ENCODE measurements at places on chromosomes 7 and 10. TPM values are rescaled to one million over a fixed set of nuclear protein-coding genes. Genes with fewer than 3 reads are reported as not detected.

DNA sequence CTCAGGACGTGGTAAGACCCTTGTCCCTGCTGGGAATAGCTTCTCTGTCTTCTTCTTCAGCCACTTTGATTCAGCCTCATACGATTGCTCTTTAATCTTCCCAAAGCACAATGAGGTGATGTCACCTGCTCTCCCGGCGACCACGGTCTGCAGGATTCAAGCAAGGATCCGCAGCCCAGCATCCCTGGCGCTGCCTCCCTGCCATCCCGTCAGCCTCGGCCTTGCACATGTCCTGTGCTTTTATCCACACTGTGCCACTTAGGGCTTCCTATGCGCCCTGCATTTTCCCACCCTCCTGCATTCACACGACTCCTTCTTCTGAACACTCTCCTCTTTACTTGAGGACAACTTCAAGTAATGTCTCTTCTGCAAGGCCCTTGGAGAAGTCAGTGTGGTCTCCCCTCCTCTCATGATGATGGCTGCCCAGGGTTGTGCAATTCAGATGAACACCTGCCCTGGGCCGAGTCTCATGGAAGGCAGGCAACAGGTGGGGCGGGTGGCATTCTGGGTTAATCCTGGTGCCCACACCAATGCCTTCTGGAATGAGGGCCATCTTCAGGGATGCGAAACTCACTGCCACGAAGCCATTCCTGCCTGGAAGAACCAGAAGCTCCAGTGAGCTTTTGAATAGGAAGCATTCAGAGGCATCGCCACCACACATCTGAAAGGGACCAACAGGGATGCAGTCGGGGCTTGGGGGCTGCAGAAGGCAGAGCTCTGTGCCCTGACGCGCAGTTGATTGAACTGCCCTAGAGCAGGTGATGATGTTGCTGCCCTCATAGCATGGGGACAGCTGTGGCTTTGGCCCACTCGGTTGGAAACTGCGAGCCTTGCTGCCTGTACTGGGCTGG lies 287.5 kb downstream of the GLRX3 start:
- no peaks in the 10 kb centered on the region for H3K27me3 ChIP-seq
- H3K27ac ChIP-seq, result no peak overlapping the region
- no peak overlapping the region for H3K4me3 ChIP-seq
- no peaks in the 10 kb centered on the region for H3K36me3 ChIP-seq
- H3K4me1 ChIP-seq, result no peaks in the 10 kb centered on the region

GRCh38 chr7:21967598-21968003 lies 21.9 kb upstream of the CDCA7L start:
- no peak for DNase-seq
- H3K27ac ChIP-seq, result no peak overlapping the region
- H3K36me3 ChIP-seq, result no peaks in the 10 kb centered on the region
- no peak overlapping the region for H3K4me3 ChIP-seq

- no peak overlapping the region for H3K4me3 ChIP-seq
- H3K36me3 ChIP-seq, result no peaks in the 10 kb centered on the region
- H3K27me3 ChIP-seq, result no peaks in the 10 kb centered on the region
- no peak overlapping the region for H3K27ac ChIP-seq
These were observed 11.3 kb upstream of the SMURF1 start for GRCh38 chr7:99155211-99155610.

GRCh38 chr10:121754666-121755065 lies 156.4 kb upstream of the FGFR2 start:
- no peak overlapping the region for H3K4me3 ChIP-seq
- H3K27ac ChIP-seq, result no peak overlapping the region
- no peaks in the 10 kb centered on the region for H3K27me3 ChIP-seq
- H3K4me1 ChIP-seq, result peaks cover 3% of the 10 kb centered on the region
- no peak for DNase-seq

DNA sequence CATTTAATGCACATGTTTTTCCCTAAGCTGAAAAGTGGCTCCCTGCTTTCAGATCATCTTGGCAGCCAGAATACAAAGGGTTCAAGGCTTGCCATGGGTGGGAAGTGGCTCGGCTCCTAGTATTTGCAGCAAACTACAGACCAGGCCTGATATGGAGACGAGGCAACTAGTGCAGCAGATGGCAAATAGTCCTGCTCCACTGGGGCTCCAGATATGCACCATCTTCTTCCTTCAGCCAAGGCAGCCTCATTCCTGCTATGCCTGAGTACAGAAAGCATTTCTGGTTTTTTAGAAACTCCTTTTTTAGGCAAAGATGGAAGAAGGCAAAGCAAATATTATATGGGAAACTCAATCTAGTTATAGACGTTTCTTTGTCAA lies 23.9 kb downstream of the LRRC4 start:
- no peaks in the 10 kb centered on the region for H3K27me3 ChIP-seq
- no peak for DNase-seq

DNA sequence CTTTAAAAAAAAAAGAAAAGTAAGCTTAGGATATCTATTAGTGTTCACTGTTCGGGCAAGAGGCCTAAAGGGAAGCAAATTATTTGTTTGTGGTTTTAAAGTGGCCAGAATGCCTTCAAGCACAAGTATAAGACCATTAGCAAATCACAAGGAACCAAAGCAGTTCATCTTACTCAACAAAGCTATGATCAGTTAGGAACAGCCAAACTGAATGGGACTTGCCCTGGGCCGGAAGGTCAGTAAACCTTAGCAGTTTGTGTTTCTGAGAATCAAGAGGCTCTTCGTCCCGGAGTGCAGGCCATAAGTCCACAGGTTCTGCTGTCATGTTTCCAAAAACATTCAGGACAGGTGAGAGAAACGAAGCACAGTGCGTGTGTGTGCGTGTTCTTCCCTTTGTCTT lies 4.5 kb downstream of the FBXW4 start:
- H3K4me3 ChIP-seq, result no peak overlapping the region
- no peaks in the 10 kb centered on the region for H3K36me3 ChIP-seq
- peaks cover 62% of the 10 kb centered on the region for H3K4me1 ChIP-seq

- peaks cover 5% of the 10 kb centered on the region for H3K27me3 ChIP-seq
- peaks cover 15% of the 10 kb centered on the region for H3K4me1 ChIP-seq
- DNase-seq, result no peak
- no peak overlapping the region for H3K4me3 ChIP-seq
- no peak overlapping the region for H3K27ac ChIP-seq
These were observed 132.3 kb downstream of the SPAG6 start for GRCh38 chr10:22477334-22478287.

- no peak overlapping the region for H3K4me3 ChIP-seq
- no peak for DNase-seq
These were observed 442.0 kb downstream of the MDFIC start for GRCh38 chr7:115363916-115364315.

DNA sequence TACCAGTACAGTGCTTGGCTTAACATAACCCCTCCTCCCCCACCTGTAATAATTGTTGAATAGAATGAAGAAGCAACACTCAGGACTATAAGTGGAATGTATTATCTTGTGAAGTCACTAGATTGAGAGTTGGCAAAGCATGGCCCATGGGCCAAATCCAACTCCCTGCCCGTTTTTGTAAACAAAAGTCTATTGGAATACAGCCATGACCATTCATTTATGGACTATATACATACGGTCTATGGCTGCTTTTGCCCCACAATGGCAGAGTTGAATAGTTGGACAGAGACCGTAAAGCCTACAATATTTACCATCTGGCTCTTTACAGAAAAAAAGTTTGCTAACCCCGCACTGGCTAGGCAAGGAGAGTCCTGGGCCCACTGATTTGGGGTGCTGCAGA lies 48.1 kb upstream of the CYCS start:
- no peak overlapping the region for H3K27ac ChIP-seq
- no peak overlapping the region for H3K4me3 ChIP-seq
- no peaks in the 10 kb centered on the region for H3K27me3 ChIP-seq

The STAG3 gene
- total RNA-seq, result not detected

The ANKRD30A gene
- total RNA-seq, result not detected

The CCDC172 gene
- total RNA-seq, result not detected

The IGF2BP3 gene
- not detected for total RNA-seq

The LRRD1 gene
- total RNA-seq, result not detected
